ENCODE measurements at places on chromosomes 1 and 21.

GRCh38 chr21:45995686-45996179, 14.2 kb downstream of the COL6A1 start:
- DNase-seq: no peak

DNA sequence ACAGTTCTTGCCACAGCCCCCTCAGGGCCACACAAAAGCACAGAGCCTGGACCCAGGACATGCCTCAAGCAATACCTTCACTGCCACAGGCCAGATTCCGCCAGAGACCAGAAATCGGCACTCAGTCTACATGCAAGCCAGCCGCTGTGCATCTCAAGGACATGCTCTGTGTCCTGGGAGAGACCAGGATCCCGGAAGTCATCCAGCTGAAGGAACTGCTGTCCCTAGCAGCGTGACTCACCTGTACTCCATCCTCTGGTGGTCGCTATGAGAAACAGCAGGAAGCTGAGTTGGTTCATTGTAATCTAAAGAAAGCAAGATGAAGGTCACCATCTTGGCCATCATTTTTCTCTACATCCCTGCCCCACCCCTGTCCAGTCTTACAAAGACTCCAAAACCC, 401 bp downstream of the ITLN1 start:
- DNase-seq: no peak

DNA sequence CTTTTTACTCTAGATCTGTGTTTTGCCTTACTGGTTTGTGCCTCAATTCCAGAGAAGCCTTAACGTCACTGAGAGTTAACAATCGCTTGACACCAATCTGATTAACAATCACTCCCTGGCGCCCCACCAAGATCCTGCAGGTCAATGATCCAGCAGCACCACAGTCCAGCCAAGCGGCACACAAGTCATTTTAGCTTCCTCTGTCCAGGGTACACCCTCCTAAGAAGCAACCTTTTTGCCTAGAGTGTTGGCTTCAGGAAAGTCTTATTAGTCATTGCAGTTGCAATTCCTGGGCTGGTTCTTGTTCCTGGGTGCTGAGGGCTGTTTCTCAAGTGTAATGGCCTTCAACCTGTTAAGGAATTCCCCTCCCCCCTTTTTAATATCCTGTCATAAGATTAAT, 323.0 kb upstream of the USP25 start:
- no peak for DNase-seq

- DNase-seq: no peak
These were observed 123.5 kb downstream of the TIAM1 start for GRCh38 chr21:31220575-31220974.

DNA sequence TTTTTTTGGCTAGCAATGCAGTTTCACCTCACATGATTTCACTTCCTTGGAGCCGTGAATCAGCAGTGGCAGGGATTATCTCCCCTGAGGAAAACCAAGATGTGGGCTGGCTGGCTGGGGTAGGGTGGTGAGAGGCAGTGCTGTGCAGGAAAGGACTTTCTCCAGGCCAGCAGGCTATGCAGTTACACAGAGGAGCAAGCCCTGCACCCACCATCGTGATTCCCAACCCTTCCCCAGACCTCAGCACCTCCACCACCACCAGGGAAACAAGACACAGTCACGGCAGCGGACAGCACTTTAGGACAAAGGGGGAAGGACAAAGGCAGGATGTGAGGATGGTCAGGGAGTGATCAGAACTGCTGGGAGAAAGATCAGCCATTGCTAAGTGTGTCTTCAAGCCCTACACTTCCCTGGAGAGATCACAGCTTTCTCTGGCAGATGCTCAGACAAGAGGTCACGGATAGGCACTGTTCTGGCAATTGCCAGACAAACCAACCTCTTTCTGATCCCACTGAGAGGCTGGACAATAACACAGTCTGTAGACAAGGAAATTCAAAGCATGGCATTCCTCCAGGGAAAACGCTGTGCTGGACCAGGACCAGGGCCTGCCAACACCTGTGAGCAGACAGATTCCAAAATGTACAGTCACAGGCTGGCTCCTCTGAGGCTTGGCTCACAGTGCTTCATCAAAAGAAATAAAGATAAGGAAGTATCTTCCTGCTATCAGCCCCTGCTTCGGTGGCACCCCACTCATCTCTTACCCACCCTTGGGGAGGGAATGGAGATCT, 509.4 kb downstream of the SMYD3 start:
- DNase-seq: no peak

DNA sequence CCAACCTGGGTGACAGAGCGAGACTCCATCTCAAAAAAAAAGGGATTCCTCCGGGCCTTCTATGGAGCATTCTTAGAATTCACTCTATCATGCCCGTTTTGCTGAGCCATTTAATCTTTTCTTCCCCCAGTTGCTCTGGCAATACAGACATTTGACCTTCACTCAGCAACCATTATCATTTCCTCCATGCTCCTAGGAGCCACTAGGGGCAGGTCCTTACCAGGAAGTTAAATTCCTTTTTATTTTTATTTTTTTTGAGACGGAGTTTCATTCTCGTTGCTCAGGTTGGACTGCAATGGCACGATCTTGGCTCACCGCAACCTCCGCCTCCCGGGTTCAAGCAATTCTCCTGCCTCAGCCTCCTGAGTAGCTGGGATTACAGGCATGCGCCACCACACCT, 9.7 kb upstream of the CGN start:
- DNase-seq: no peak

GRCh38 chr1:84768634-84769033, 78.4 kb upstream of the SSX2IP start:
- no peak for DNase-seq

- no peak for DNase-seq
These were observed 4.5 kb upstream of the FOXO6 start for GRCh38 chr1:41356752-41357151.

DNA sequence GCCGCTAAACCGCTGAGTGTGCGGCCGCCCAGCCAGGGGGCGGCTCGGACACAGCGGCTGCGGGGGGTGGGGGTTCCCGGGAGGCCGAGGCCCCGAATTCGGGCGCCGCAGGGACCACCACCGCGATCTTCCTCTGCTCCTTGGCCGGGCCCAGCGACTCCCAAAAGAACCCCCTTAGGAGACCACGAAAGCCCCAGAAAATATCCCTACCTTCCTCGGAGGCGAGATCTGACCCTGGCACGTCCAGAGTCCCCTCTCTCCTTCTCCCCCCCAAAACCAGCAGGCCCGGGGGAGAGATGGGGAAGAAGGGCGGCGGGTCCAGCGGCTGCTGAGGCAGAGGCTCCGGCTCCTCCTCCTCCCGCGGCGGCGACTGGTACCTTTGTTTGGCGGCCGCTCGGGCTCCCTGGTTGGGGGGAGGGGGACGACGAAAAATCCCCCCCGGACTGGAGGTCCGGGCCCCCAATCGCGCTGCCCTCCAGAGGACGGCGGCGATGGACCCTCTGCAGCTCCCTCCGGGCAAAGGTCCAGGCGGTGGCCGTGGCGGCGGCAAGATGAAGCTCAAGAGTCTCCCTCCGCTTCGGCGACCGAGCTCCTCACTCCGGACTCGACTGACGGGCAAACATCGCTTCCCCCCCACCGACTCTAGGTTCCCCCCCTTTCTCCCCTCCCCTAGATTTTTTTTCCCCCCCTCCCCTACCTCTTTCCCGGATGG, at the start of gene ARID4B:
Gene ARID4B, minus strand, starts transcription at position 621 of the 712 bp plus-strand sequence. CDS start 1,260 bp downstream, outside the sequence.
- DNase-seq: peak; percentile 24

DNA sequence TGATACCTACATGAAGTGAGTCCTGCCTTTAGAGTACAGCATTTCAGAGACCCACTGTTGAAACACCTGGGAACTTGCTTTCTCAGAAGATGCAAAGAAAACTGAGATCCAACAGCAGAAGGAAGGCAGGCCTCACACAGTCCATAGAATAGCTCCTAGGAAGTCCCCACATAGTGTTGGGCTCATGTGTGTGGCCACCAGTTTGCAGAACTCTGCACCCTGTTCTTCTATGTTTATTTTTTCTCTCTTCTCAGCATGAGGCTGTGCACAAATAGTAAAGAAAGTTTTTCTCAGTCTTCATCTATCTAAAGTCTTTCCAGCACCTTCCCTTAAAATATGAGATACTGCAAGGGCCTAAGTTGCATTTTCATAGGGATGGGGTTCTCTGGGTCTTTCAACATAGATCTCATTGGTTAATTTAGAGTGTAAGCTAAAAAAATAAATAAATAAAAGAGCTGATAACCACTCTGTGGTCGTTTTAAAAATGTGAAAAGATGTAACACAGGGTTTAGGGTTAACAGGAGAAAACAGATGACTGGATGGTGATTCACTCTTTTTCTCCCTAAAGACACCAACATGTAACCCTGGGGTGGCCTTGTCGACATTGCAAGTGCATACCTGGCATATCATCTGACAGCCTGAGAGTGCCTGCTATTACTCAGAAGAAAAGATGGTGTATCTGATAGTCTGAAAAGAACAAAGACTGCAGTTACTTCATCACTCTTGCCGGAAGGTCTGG, 94.6 kb downstream of the ZC3H11B start:
- DNase-seq: no peak

DNA sequence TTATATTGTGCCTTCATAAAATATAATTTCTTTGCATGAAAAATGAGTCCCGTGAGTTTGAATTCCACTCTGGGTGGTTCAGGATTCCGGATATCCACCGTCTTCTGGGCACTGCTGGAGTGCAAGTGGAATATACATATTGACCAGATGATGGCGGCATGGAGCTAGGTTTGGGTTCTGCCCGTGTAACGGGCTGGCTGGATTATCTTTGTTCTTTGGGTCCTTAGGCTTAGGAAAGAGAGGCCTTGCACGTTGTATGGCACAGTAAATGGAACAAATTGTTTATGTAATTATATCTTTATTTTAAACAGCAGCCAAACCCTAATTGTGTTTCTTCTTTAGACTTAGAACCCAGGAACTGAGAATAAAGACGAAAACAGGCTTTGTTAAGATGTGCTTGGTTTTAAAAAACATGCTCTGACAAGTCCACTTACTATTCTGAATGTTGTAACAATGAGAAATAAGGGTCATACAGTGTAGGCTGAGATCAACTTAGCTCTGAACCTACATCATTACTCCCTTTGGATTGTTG, 13.5 kb upstream of the ACBD6 start:
- peak; percentile 29 for DNase-seq

DNA sequence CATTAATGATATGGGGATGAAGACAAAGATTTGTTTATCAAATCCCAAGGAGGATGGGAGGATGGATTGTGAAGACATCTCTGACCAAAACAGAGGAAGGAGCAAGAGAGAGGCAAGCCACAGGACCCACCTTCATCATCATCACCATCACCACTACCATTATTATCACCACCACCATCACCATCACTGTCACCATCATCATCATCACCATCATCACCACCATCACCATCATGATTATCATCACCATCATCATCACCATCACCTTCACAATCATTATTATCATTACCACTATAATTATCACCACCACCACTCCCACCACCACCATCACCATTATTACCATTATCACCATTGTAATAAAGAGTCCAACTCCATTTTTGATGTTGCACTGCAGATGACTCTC, 482.5 kb downstream of the PTPRU start:
- DNase-seq: no peak

DNA sequence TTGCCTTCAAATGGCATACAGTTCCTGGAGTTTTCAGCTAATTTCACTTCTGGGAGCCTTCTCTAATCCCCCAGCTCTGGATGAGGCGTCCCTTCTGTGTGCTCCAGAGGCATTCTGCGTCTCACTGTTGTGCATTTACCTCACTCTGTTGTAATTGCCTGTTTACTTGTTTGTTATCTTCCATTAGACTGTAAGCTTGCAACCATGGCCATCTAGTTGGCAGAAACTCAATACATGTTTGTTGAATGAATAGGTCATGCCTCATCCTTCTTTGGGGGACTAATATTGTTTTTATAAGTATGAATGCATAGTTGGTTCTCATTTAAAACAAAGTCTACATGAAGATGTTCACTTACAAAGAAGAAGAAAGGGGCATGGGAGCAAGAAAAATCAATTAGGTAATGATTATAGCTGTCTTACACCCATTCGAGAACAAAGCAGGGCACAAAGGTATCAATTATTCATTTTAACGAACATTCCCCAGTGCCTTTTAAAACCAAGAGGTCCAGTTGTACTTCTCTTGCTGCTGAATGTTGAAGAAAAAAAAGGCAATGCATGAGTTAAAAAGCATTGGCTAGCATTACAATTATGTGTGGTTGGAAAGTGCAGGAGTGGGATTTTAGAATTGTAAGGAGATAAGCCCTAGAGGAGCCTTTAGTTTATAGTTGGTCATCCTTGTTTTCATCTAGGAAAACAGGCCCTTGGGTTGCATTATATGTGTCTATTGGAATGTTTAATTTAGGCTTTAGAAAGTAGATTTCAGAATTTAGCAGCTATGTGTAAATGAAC, 6.0 kb downstream of the RGL1 start:
- no peak for DNase-seq

- DNase-seq: no peak
These were observed 85.9 kb downstream of the PDE9A start for GRCh38 chr21:42739061-42739931.

DNA sequence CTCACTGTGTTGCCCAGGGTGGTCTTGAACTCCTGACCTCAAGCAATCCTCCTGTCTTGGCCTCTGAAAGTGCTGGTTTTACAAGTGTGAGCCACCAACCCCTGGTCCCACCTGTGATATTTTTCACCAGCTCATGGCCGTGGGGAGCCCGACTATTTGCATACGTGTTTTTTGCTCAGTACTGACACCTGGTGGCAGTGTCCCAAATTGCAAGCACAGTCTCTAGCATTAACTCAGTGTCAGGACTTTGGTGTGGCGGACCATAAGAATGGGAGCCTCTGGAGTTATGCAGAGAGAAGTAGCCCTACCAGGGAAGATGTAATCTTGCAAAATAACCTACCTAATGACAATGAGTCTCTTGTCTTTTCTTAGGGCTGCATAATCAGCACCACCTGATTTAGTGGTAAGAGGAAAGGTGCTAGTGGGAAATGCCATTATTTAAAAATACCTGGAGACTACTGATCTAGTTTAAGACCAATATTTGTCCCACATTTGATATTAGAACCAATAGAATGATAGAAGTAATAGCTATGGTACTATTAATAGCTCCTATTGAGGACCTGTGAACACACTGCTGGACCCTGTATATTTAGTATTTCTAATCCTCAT, 305.4 kb downstream of the DISC1 start:
- DNase-seq: no peak
